ENCODE measurements at places on chromosomes 12 and 14. TPM values are rescaled to one million over a fixed set of nuclear protein-coding genes. Genes with fewer than 3 reads are reported as not detected.

The BORCS5 gene
- 22.8 TPM for total RNA-seq

The SSPN gene
- total RNA-seq: 43.9 TPM

The HRK gene
- 0.06 TPM for total RNA-seq

The RNASE1 gene
- total RNA-seq: 499 TPM

The C1QL4 gene
- not detected for total RNA-seq

The LUM gene
- total RNA-seq: 118 TPM

The CEP83 gene
- total RNA-seq: 17.1 TPM

The CD27 gene
- 1.2 TPM for total RNA-seq

The TAMALIN gene
- total RNA-seq: 64.2 TPM

The KRT6C gene
- not detected for total RNA-seq

The CD163L1 gene
- total RNA-seq: 39.8 TPM

The LBHD2 gene
- not detected for total RNA-seq

The KRT82 gene
- not detected for total RNA-seq

The SERPINA4 gene
- total RNA-seq: not detected

The C1R gene
- total RNA-seq: 1,570 TPM

The PLEKHG7 gene
- not detected for total RNA-seq

The KRT79 gene
- not detected for total RNA-seq

The TBX5 gene
- total RNA-seq: 0.42 TPM

The HCAR1 gene
- 0.13 TPM for total RNA-seq

The EPYC gene
- not detected for total RNA-seq

The IL22 gene
- not detected for total RNA-seq

The RNASE8 gene
- not detected for total RNA-seq

The MIP gene
- not detected for total RNA-seq

The RFX4 gene
- not detected for total RNA-seq

The SPTB gene
- 7.9 TPM for total RNA-seq

The TAS2R13 gene
- 3.2 TPM for total RNA-seq

The ERBB3 gene
- total RNA-seq: 5.1 TPM

The AQP5 gene
- total RNA-seq: not detected

The KRT72 gene
- not detected for total RNA-seq

The LACRT gene
- total RNA-seq: not detected

The ABCC9 gene
- total RNA-seq: 157 TPM

The NPAS3 gene
- total RNA-seq: 0.71 TPM

The NPFF gene
- not detected for total RNA-seq

The TAPBPL gene
- total RNA-seq: 14.6 TPM

The REM2 gene
- total RNA-seq: 0.75 TPM

The LMNTD1 gene
- not detected for total RNA-seq

The SDR39U1 gene
- 62.3 TPM for total RNA-seq

The PROX2 gene
- total RNA-seq: not detected

The PTGDR gene
- 0.71 TPM for total RNA-seq

Measured in aorta (tissue), 5 donors.